A172 (cell line): ENCODE measurements at places on chromosomes 16 and 17.

GRCh38 chr16:86018071-86018470 is 119.1 kb downstream of the IRF8 start:
- no peak for DNase-seq

DNA sequence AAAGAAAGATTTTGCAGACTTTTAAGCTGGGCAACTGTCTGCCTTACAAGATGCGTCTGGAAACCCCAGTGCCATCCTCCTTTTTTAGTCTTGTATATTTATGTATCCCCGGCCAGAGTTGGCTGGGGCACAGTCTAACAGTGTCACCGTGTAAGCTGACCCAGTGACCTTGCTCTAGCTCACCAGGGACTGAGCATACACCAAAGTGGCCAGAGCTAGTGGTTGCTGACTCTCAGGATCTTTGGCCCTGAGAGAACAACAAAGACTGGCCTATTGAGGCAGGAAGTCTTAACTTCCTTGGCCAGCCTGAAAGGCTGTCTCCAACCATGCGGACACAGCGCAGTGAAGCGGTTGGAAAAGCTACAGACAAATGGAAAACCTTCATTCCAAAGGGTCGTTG is 745.2 kb downstream of the WWOX start:
- DNase-seq: no peak

GRCh38 chr17:18028114-18028951 is 10.6 kb downstream of the ATPAF2 start:
- no peak for DNase-seq

DNA sequence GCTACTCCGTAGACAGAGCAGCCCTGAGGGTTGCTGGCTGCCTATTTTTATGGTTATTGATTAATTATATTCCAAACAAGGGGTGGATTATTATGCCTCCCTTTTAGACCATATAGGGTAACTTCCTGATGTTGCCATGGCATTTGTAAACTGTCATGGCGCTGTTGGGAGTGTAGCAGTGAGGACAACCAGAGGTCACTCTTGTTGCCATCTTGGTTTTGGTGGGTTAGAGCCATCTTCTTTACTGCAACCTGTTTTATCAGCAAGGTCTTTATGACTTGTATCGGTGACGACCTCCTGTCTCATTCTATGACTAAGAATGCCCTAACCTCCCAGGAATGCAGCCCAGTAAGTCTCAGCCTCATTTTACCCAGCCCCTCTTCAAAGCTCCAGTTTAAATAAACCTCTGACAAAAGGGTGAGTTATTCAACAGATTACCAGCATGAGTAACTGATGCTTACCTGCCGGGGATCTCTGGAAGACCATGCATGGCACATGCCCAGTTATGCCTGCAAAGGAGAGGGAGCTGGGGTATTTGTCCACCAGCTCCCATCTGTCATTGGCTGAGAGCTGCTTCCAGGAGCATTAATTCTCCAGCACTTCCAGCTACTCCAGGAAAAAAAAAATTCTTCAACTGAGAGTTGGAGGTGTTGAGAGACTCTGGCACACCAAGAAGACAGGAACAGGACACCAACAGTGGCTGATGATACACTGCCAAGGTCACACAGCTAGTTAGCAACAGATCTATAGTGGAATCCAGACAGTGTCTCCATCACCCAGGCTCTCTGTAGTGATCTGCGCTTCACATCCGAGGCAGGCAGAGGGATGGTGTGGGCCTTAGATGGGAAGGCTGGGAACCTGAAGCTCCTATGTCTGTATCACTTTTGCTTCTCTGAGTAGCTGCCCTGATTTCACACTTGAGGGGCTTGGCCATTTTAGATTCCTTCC is 36.6 kb upstream of the IL21R start:
- peak; percentile 68 for DNase-seq

GRCh38 chr16:5416013-5416412 is 318.4 kb upstream of the EEF2KMT start:
- no peak for DNase-seq

DNA sequence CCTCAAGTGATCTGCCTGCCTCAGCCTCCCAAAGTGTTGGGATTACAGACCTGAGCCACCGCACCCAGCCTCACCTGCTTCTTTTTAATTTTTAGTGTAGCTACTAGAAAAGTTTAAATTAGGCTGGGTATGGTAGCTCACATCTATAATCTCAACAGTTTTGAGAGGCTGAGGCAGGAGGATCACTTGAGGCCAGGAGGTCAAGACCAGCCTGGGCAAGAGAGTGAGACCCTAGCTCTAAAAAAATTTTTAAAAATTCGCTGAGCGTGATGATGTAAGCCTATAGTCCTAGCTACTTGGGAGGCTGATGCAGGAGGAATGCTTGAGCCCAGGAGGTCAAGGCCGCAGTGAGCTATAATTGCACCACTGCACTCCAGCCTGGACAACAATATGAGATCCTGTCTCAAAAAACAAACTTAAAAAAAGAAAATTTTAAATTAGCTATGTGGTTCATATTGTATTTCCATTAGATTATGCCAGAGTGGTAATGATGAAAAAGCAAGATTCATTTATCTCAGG is 34.9 kb downstream of the TXNDC11 start:
- DNase-seq: no peak

GRCh38 chr17:67245694-67246402 is 852 bp upstream of the HELZ start:
- no peak for DNase-seq
